Sigmoid colon (tissue), 7 donors: ENCODE measurements at places on chromosomes 1 and 21. TPM values are rescaled to one million over a fixed set of nuclear protein-coding genes. Genes with fewer than 3 reads are reported as not detected.

The TRIM67 gene
- total RNA-seq: 0.28 TPM

The PTBP2 gene
- 194 TPM for total RNA-seq

DNA sequence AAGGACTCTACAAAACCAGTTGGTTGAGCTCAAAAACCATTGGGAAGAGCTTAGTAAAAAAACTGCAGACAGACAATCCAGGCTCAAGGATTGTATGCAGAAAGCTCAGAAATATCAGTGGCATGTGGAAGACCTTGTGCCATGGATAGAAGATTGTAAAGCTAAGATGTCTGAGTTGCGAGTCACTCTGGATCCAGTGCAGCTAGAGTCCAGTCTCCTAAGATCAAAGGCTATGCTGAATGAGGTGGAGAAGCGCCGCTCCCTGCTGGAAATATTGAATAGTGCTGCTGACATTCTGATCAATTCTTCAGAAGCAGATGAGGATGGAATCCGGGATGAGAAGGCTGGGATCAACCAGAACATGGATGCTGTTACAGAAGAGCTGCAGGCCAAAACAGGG, 104.0 kb upstream of the BMP8A start:
- no peak for DNase-seq

GRCh38 chr1:103583887-103584286, 12.5 kb downstream of the AMY2B start:
- no peak for DNase-seq

GRCh38 chr21:26801498-26801897, 43.7 kb downstream of the ADAMTS1 start:
- DNase-seq: no peak

GRCh38 chr21:35189077-35189863, 140.2 kb upstream of the RUNX1 start:
- no peak for DNase-seq

GRCh38 chr21:38472412-38473108, 25.7 kb downstream of the ERG start:
- DNase-seq: no peak

GRCh38 chr1:234454926-234455325, 24.1 kb downstream of the TARBP1 start:
- DNase-seq: no peak
